Stimulated activated CD8-positive, alpha-beta memory T cell treated with anti-CD3 and anti-CD28 coated beads, Interleukin-4, amount 100 ng/mL, for 48 hours (primary cell): ENCODE measurements at places on chromosomes 16 and 17.
A peak's percentile ranks its signal among the peaks of the same experiment; 100 is the strongest.

DNA sequence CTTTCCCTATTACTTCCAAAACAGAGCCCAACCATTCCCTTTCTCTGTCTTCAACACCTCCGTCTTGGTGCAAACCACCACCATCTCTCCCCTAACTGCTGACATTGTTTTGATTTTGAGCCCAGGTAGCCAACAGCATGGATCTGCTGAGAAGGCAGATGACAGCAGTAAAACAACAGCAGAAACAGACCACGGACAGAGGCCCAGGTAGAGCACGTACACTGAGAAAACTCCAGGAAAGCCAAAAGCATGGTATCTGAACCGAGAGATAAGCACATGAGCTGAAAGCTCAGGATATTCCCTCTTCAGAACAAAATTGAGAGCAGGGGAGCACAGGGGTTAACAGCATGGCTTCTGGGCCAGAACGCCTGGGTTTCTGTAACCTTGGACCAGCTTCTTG lies 18.9 kb upstream of the MAP3K14 start:
- DNase-seq: no peak

- DNase-seq: peak; percentile 76
These were observed 13.7 kb downstream of the PITPNC1 start for GRCh38 chr17:67390646-67391361.

DNA sequence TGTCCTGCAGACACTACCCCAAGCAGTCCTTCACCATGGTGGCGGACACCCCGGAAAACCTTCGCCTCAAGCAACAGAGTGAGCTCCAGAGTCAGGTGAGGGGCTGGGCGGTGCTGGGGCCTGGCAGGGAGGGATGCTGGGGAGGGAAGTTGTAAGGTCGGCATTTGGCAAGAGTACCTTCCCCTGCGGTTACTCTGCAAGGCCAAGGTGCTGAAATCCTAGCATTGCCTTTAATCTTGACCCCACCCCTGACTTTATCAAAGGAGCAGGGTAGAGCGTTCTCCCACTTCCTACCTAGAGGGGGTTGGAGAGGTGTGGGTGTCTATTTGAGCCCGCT lies 20.5 kb downstream of the LASP1 start:
- DNase-seq: no peak

GRCh38 chr17:40303708-40304551 lies 5.0 kb upstream of the RARA start:
- peak; percentile 23 for DNase-seq

- peak; percentile 58 for DNase-seq
These were observed 996 bp downstream of the SUMO2 start for GRCh38 chr17:75181608-75182318.

- no peak for DNase-seq
These were observed 111.7 kb downstream of the IRF8 start for GRCh38 chr16:86010680-86011141.

GRCh38 chr17:61475726-61476125 lies 23.5 kb downstream of the TBX4 start:
- DNase-seq: no peak

- no peak for DNase-seq
These were observed at the start of gene CRHR1 for GRCh38 chr17:45784293-45784740. Gene CRHR1, plus strand, starts transcription at chr17:45784320. Its CDS starts 225 bp downstream, at chr17:45784545.

DNA sequence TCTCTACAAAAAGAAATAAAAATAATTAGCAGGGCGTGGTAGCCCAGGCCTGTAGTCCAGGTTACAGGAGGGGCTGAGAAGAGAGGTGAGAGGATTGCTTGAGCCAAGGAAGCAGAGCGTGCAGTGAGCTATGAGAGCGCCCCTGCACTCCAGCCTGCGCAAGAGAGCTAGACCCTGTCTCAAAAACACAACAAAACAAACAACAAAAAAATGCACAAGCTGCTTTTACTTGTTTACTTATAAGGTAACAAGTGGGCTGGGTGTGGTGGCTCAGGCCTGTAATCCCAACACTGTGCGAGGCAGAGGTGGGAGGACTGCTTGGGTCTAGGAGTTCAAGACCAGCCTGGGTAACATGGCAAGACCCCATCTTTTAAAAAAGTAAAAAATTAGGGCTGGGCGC lies 1.7 kb downstream of the CYTH1 start:
- DNase-seq: no peak

DNA sequence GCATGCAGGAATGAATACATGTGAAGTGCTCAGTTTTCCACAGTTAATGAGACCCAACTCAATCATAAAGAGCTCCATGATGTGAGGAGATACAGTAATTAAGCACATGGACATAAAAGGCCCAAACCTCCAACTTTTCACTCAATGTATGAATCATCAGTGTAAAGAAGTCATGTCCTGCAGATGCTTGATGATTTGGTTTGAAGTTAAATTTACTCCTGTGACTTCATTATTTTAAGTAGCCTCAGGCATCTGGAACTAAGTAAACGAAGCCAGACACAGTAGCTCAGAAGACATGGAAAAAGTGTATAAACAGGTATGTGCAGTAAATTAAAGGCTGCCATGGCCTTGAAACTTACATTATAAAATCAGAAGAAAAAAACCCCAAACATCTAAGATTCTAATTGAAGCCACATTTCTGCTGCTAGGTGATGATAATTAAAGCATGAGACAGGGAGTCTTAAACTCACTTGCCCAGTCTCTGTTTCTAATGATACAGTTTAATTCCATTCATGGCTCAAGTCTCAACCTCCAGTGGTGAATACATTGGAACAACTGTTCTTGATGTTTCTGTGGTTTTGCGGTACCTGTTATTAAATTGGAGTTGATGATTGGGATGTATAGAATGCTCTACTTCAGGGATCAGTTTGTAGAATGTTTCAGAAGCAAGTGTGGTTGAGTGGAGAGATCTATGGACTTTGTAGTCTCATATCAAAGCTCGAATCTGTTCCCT lies 28.9 kb upstream of the CCL2 start:
- DNase-seq: no peak

DNA sequence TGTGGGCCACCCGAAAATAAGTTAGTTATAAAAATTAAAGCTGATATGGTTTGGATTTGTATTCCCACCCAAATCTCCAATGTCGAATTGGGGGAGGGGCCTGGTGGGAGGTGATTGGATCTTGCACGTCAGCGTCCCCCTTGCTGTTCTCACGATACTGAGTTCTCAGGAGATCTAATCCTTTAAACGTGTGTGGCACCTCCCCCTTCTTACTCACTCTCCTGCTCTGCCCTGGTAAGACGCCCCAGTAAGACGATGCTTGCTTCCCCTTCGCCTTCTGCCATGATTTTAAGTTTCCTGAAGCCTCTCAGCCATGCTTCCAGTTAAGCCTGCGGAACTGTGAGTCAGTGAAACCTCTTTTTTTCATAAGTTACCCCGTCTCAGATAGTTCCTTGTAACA lies 35.4 kb downstream of the SYCE1L start:
- DNase-seq: no peak

- DNase-seq: no peak
These were observed 32.9 kb downstream of the SNX29 start for GRCh38 chr16:12009462-12009861.

DNA sequence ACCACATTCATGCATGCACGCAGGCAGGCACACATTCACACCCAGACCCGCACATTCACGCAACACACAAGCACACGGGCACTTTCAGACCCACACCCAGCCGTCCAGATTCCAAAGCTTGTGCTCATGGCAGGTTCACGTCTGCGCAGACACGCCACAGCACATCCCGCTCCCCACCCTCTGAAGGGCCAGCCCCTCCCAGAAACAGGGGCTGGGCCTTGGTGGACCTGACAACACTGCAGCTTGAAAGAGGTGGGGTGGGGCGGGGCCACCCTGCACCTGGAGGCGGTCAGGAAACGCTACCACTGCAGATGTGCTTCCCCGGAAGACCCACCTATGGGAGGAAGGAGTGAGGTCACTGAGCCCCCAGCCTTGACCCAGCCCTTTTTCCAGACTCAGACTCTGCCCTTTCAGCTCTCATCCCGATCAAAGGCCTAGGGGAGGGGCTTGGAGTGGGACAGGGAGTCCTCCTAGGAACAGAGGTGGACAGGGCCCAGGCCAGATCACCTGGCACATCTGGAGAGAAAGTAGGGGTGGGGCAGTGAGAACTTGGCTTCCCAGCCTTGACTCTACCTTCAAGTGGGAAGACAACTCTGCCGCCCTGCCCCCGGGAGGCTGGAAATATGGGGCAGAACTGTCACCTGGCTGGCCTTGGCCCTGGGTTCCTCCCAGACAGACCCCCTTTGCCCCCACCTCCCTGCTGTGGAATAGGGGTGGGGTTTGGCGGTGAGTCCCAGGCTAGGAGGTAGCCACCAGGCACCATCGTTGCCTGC lies 11.0 kb downstream of the P3H4 start:
- no peak for DNase-seq

- no peak for DNase-seq
These were observed 2.0 kb downstream of the PYCR1 start for GRCh38 chr17:81934850-81935708.
